GM12864 (cell line): ENCODE measurements at places on chromosomes 2 and 18.

DNA sequence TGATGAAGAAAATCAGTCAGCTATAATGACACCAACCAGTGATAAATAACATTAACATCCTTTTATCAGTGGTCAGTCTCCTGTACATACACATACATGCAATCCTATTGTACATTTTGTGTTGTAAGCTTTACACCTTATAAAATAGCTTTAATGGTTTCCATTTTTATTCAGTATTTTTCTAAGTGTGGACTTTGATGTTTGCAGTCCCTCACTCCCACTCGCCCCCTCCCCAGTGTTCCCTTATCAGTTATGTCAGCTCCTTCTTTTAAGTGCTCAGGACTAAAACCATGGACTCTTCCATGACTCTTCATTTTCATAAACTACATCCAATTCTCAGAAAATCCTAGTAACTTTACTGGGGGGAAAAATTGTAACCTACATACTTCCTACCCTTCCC is 713.0 kb downstream of the LRRTM4 start:
- no peak for DNase-seq

- no peak for DNase-seq
Observed at GRCh38 chr18:60145776-60146175, 226.8 kb downstream of the MC4R start.

- DNase-seq: no peak
Observed at GRCh38 chr2:179338681-179339080, 74.0 kb upstream of the SESTD1 start.

GRCh38 chr18:24910221-24910620 is 441.7 kb downstream of the ZNF521 start:
- DNase-seq: no peak
